ENCODE measurements at places on chromosomes 13 and 19.

DNA sequence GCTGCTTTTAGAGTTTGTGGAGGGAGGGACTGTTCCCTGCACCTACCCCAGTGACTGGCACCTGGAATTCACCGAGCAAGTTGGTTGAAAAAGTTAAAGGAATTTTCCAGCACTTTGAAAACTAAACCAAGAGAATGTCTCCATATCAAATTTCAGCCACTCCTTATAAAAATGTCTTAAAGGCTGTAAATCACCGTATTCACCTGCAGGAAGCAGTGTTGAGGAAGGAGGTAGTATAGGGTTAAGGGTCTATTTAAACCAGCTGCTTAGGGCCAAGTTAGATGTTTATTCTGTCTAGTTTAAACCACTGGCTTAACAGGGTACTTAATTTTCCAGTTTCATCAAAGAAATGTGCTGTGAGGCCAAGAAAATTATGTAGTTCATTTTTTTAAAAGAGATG, 3.8 kb upstream of the RAB20 start:
- no peak for DNase-seq

GRCh38 chr19:995051-995827, 5.0 kb upstream of the GRIN3B start:
- peak; percentile 90 for DNase-seq

GRCh38 chr19:19276851-19277250, 3.8 kb upstream of the TM6SF2 start:
- no peak for DNase-seq

GRCh38 chr19:40472516-40472915, 5.7 kb downstream of the SPTBN4 start:
- no peak for DNase-seq

- DNase-seq, result no peak
Measured at GRCh38 chr19:43936188-43936587, 1.1 kb upstream of the ZNF45 start.

- DNase-seq, result no peak
Measured at GRCh38 chr19:49492573-49493405, 3.4 kb upstream of the RPS11 start.

DNA sequence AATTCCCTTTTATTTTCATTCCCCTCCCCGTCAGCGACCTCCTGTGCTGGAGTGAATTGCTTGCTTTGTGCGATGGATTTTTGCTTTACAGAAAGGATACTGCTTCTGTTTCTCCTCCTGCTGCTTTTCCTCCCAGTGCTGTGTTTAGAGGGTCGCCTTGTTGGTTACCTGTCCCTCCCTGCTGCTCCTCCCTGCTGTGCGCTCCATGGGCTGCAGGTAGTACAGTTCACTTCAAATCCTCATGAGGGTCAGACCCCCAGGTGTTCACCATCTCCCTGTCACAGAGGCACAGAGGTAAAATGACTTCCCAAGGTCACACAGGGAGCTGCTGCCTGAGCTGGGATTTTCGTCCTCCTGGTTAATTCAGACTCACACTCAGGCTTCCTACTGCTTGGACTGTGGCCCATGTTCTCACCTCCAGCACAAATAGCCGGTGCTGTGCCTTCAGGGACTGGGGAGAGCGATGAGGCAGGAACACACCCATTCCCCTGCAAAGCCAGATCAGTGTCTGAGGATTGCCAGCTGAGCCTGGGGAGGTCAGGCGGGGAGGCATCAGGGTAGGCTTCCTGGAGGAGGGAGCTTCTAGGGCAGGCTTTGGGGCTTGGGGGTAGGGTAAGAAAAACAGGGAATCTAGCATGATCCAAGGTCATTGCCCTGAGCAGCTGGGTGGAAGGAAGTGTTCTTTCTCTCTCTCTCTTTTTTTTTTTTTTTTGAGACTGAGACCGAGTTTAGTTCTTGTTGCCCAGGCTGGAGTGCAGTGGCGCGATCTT, 14.4 kb downstream of the BICRA start:
- DNase-seq, result no peak

Measured in right lobe of liver (tissue), 6 donors.